ENCODE measurements at places on chromosomes 2 and 18. TPM values are rescaled to one million over a fixed set of nuclear protein-coding genes. Genes with fewer than 3 reads are reported as not detected.

PROC gene
- 5.0 TPM for polyA plus RNA-seq

C1GALT1C1L gene
- polyA plus RNA-seq, result 0.63 TPM

GMPPA gene
- polyA plus RNA-seq, result 58.2 TPM

ALKAL2 gene
- 6.8 TPM for polyA plus RNA-seq

CCDC150 gene
- polyA plus RNA-seq, result 1.0 TPM

CYP26B1 gene
- polyA plus RNA-seq, result 0.95 TPM

ERCC3 gene
- 18.8 TPM for polyA plus RNA-seq

IL1B gene
- polyA plus RNA-seq, result 38.2 TPM

MYO5B gene
- 13.6 TPM for polyA plus RNA-seq

CCDC74B gene
- polyA plus RNA-seq, result 2.0 TPM

CLEC4F gene
- not detected for polyA plus RNA-seq

OXER1 gene
- 1.8 TPM for polyA plus RNA-seq

MALL gene
- polyA plus RNA-seq, result 2.3 TPM

MPP4 gene
- not detected for polyA plus RNA-seq

TCF23 gene
- polyA plus RNA-seq, result not detected

MSTN gene
- polyA plus RNA-seq, result not detected

CIB4 gene
- polyA plus RNA-seq, result 1.8 TPM

PXDN gene
- polyA plus RNA-seq, result 8.0 TPM

KLHL30 gene
- 0.15 TPM for polyA plus RNA-seq

KYNU gene
- polyA plus RNA-seq, result 2.1 TPM
